ENCODE measurements at places on chromosomes 3 and 15.
A peak's percentile ranks its signal among the peaks of the same experiment; 100 is the strongest.

DNA sequence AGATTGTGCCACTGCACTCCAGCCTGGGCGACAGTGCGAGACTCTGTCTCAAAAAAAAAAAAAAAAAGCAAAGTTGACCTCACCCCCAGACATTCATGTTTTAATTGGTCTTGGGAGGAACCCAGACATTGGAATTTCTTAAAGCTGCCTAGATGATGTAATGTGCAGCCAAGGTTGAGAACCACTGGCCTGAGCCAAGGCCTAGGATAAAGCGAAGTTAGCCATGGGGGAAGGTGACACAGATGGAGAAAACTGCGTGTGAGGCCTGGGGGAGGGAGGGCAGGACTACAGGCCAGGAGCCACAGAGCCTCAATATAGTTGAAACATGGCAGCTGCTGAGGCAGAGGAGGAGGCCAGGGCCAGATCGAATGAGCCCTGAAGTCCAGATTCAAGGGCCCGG lies 21.0 kb downstream of the GLB1 start:
- DNase-seq, result no peak

- no peak for DNase-seq
Observed at GRCh38 chr15:62462721-62463120, 297.6 kb upstream of the C2CD4B start.

- no peak for DNase-seq
Observed at GRCh38 chr15:65986416-65986815, 117.1 kb downstream of the RAB11A start.

DNA sequence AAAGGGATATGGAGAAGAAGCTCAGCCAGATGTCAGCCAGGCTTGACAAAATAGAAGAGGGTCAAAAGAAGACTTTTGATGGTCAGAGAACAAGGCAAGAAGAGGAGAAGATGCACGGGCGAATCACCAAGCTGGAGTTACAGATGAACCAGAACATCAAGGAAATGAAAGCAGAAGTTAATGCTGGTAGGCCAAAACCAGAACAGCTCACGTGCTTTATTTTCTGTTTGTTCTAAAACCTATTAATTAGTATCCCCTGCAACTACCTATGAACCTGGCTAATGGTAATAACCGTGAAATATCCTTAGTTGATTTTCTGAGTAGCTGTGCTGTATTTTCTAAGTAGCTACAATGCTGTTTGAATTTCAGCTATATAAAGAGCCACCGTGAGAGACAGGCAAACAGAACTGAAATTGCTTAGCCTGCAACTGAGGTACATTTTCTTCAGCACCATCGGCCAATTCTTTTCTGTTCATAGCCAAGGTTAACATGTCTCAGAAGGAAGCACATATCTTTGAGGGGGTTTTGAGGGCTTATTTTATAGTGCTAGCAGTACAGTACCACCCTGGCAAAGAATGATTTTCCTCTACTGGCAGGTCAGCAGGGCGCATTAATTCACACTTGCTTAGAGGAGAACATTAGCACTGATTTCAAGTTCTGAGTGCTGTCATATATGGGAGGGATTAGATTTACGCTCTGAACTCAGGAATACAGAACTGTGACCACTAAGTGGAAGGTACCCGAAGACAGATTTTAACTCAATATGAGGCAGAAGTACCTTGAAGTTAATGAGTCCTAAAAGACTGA lies 78.9 kb downstream of the FAM81A start:
- no peak for DNase-seq

GRCh38 chr3:52123106-52123725 lies 31.0 kb downstream of the POC1A start:
- DNase-seq, result peak; percentile 81

GRCh38 chr15:39539973-39540558 lies 40.8 kb upstream of the THBS1 start:
- DNase-seq, result no peak

DNA sequence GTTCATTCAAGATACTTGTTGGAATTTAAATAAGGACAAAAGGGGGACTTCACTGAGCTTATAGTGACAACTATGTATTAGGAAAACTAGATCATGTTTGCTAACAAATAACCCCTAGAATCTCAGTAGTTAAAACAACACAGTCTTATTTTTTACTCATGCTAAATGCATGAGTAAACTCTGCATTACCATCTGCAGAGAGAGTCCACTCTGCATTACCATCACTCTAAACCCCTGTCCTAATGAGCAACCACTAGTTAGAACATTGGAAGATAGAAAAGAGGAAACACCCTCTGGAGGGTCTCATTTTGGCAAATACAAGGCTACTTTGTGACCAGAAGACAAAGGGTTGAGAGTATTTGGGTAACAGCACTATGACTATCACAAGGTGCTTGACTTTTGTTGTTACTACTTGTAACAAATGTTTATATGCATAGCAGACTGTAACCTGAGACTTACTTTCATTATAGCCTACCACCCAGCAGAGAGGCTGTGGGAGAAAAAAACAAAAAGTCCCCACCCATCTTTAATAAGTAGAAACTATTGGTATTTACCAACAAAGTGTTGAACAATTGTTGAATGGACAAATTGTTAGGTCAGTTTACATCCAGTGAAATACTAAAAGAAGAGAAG lies 99.1 kb downstream of the OXSM start:
- DNase-seq, result no peak

DNA sequence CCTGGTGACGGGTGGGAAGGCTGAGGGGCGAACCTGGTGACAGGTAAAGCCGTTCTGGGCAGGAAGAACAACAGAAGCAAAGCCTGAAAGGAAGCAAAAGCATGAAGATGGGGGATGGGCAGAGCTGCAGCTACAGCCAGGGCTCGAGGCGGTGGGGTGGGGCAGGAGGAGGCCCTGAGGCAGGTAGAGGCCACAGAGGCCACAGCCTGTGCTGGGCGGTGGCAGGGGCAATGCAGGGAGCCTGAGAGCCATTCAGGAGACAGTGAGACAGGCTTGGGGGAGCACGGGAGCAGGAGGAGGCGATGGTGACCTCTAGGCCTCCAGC lies 8.2 kb downstream of the PCSK6 start:
- no peak for DNase-seq

DNA sequence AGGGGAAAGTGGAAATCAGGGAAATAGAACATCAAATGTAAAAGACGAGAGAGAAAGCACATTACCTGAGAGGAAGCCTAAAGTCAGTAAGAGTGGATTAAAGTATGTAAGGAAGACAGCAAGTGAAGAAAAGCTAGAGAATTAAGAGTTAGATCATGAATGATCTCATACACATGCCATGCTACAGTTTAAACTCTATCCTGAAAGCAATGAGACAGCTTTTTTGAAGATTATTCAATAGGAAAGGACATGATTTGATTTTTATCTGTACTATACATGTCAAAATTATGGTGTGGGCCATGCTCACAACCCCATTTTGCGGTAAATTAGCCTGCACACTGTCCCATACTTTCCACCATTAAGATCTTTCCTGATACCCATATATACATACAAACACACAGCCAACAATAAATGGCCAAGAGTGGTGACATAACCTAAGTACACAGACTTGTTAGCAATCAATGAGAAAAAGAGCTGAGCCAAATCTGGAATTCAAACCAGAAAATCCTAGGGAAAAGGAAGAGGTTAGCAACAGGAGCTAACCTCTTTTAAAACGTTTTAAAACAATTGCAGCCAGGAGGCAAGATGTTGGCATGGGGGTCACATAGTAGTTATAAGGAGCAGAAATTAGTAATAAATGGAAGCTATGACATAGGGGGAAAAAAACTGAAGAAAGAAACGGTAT lies 4.5 kb downstream of the MYO9A start:
- DNase-seq, result no peak

DNA sequence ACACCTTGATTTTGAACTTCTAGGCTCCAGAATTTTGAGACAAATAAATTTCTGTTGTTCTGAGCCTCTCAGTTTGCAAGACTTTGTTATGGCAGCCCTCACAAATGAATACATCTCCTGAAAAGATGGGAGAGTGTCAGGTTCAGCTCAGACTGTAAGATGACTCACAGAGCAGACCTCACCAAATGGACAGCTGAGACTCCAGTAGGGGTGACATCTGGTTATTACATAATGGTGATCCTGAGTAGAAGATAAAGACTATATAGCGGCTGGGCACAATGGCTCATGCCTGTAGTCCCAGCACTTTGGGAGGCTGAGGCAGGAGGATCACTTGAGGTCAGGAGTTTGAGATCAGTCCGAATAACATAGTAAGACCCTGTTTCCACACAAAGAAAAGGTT lies 26.2 kb upstream of the MTMR14 start:
- no peak for DNase-seq

GRCh38 chr3:112355307-112355687 lies 22.3 kb downstream of the CD200 start:
- no peak for DNase-seq

GRCh38 chr15:59396211-59396610 lies 23.5 kb upstream of the MYO1E start:
- no peak for DNase-seq

GRCh38 chr3:173630849-173631248 lies 233.3 kb downstream of the NLGN1 start:
- no peak for DNase-seq

- no peak for DNase-seq
Observed at GRCh38 chr3:47581422-47581821, 2.8 kb upstream of the CSPG5 start.

GRCh38 chr3:194556086-194557056 lies 69.6 kb upstream of the ATP13A3 start:
- DNase-seq, result peak; percentile 6

GRCh38 chr15:52207191-52207590 lies 16.0 kb upstream of the GNB5 start:
- DNase-seq, result no peak

DNA sequence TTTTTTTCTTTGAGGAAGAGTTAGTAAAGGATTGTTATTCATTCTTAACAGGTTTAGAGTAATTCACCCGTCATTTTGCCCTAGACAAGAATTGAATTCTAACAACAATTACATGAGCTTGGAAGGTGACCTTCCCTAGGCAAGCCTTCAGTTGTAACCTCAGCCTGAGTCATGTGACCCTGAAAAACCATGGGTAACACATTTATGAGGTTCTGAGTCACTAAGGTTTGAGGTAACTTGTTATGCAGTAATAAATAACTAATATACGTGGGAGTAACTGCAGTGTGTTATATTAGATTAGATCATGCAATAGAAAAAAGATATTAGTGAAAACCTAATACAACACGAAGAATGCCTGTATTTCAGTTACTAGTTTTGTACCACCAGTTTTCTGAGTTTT lies 237.6 kb upstream of the NDN start:
- DNase-seq, result no peak

DNA sequence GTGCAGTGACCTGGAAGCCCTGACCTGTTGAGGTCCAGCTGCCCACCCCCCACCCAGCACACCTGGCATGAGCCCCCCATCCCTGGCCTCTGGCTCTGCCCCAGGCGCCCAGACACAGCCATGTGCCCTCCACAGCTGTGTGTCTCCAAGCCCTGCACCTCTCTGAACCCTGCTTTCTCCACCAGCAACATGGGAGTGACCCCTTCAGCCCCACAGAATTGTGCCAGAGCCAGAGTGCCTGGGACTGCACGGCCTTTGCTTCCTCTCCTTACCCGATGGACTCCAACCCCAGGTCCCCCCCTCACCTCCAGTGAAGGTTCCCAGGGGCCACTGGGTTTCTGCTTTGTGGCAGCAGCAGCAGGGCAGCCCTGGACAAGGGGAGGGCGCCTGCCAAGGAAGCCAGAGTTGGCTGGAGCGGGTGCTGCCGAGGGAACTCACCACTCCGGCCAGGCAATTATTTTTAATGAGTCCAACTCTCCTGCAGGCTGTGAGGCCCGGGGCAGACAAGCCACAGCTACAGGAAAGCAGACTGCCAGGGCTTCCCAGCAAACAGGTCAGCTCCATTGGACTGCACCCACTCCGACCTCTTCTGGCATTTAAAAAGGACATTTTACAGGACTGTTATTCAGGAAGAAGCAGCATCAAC lies 24.1 kb downstream of the PRR20G start:
- no peak for DNase-seq

GRCh38 chr3:34793057-34793456 lies 846.3 kb upstream of the ARPP21 start:
- no peak for DNase-seq

DNA sequence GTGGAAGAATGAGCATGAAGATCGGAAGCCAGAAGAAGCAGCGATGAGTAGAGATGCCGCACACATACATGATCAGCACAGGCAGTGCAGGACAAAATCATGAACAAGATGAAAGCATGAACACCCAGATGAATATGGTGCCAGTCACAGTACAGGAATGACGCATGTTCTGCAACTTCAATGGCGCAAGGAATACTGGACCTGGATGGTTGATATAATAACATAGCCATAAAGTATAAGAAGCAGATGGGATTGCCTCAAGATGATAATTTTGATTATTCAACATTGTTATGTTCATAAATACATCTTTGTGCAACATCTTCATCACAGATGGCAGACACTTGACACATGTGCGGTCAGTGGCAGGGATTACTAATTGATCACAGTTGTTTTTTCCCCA lies 59.7 kb upstream of the SLCO3A1 start:
- no peak for DNase-seq

DNA sequence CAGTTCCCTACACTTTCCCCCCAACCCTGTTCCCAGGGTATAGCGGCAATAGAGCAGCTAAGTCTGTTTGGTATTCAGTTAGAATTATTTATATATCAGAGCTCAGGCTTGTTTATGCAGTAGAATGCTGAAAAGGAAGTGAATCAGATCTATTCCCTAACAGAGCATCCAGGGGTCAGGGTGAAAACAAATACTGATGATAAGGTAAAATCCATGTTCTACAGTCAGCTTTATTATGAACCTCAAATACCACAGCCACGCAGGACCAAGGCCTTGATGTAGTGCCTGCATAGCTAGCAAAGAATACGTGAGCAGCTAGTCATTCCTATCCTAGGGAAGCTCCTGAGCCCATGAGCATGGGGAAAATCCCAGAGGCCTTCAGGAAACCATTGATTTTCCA lies 229.7 kb upstream of the ICE2 start:
- DNase-seq, result no peak

GRCh38 chr3:117476572-117476971 lies 767.0 kb downstream of the TUSC7 start:
- DNase-seq, result no peak

GRCh38 chr15:47932261-47932660 lies 188.5 kb upstream of the SLC24A5 start:
- no peak for DNase-seq

DNA sequence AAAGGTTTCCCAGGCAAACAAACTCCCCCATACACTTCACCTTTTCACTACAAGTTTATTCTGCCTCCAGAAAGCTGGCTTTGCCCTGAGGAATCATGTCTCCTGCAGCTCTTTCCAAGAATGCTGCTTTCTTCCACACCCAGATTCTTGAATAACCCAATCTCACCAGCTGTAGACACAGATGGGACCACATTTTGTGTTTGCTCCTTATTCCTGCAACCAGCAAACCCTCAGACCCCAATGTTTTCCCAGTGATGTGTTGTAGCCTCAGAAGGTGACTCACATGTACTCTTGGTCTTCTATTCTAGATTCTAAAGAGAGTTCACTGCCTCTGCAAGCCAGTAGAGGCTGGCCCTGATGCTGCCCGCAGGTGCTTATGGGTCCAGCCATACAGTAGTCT lies 23.6 kb upstream of the TRIM59 start:
- no peak for DNase-seq

- peak; percentile 26 for DNase-seq
Observed at GRCh38 chr3:171286580-171287249, 173.5 kb downstream of the TNIK start.

- no peak for DNase-seq
Observed at GRCh38 chr3:98957681-98958080, 56.2 kb upstream of the DCBLD2 start.

Data from CD4-positive, alpha-beta T cell treated with Interleukin-12 subunit alpha and Interleukin-12 subunit beta, for 1 hour (primary cell).